ENCODE measurements at places on chromosomes 11 and 22.
A peak's percentile ranks its signal among the peaks of the same experiment; 100 is the strongest.

GRCh38 chr11:131537748-131538147 is 167.3 kb downstream of the NTM start:
- no peaks in the 10 kb centered on the region for H3K4me1 ChIP-seq
- no peak for DNase-seq
- H3K27me3 ChIP-seq: no peaks in the 10 kb centered on the region
- H3K4me3 ChIP-seq: no peak overlapping the region
- H3K36me3 ChIP-seq: no peaks in the 10 kb centered on the region
- no peak overlapping the region for H3K27ac ChIP-seq

DNA sequence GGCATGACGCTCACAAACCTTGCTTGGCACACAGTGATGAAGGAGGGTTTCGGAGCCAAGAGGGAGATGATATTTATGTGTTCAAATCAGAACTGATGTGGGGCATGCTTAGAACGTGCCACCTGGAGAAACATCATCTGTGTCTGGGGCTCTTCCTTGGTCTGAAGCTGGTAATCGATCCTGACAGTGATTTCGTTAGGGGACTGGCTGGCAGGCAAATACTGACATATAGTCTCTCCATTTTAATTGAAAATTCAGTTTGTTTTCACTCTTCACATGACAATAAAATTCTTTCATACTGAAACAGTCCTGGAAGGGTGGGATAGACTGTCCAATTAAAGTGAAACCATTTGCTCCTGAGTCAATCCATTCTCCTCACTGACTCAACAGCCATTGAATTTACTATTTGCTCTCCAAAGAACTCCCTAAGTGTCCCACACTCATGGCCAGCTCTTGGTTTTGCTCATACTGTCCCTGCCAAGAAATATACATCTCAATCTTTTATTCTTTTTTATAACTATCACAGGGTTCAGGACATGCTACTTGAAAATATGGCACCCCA is 134.8 kb downstream of the TRPC6 start:
- H3K27me3 ChIP-seq: no peaks in the 10 kb centered on the region
- H3K4me1 ChIP-seq: peaks cover 22% of the 10 kb centered on the region

GRCh38 chr11:36033082-36033751 is 89.4 kb downstream of the LDLRAD3 start:
- no peak overlapping the region for H3K27ac ChIP-seq
- no peak overlapping the region for H3K4me3 ChIP-seq
- H3K4me1 ChIP-seq: peaks cover 43% of the 10 kb centered on the region
- peaks cover 38% of the 10 kb centered on the region for H3K36me3 ChIP-seq

DNA sequence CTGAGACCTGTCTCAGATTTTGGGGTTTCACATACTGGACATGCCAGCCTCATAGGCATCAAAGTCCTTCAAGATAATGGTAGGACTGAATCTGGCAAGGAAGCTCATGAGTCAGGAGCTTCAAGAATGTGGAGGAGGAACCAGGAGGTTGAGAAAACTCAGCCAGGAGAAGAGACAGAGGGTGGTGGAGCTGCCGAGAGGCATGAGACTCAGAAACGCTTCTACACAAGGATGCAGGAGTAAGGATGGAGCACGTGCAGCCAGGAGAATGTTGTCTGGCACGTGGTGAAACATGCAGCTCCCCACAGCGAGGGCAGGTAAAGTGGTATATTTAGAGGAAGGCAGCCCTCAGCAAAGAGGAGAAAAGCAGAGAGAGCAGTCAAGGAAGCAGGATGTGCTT is 148.7 kb upstream of the ISX start:
- H3K36me3 ChIP-seq: no peaks in the 10 kb centered on the region
- H3K4me3 ChIP-seq: no peak overlapping the region
- H3K27me3 ChIP-seq: no peaks in the 10 kb centered on the region
- no peak overlapping the region for H3K27ac ChIP-seq
- DNase-seq: no peak

DNA sequence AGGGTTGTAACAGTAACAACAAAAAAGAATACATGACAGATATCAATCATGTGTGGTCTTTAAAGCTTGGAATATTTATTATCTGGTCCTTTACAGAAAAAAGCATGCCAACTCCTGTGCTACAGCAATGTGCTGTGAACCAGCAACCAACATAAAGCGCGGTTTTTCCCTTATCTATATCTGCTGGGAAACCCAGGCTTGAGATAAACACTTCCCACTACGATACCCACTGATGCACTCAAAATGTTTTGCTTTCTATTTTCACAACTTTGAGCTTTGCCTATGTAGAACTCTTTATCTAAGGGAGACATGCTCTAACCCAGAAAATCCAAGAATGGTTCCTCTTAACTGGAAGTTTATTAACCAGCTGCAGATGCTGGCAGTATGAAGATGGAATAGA is 19.0 kb downstream of the ZBED5 start:
- no peaks in the 10 kb centered on the region for H3K36me3 ChIP-seq
- no peaks in the 10 kb centered on the region for H3K27me3 ChIP-seq
- H3K4me1 ChIP-seq: no peaks in the 10 kb centered on the region
- no peak overlapping the region for H3K4me3 ChIP-seq

GRCh38 chr11:131864228-131864627 is 493.8 kb downstream of the NTM start:
- H3K4me1 ChIP-seq: no peaks in the 10 kb centered on the region
- H3K4me3 ChIP-seq: no peak overlapping the region
- no peaks in the 10 kb centered on the region for H3K27me3 ChIP-seq
- H3K27ac ChIP-seq: no peak overlapping the region

- DNase-seq: no peak
- no peak overlapping the region for H3K4me3 ChIP-seq
- H3K4me1 ChIP-seq: no peaks in the 10 kb centered on the region
- H3K27me3 ChIP-seq: peaks cover 18% of the 10 kb centered on the region
- no peak overlapping the region for H3K27ac ChIP-seq
- peaks cover 4% of the 10 kb centered on the region for H3K36me3 ChIP-seq
Observed at GRCh38 chr22:47801541-47802245, 1039.2 kb downstream of the TBC1D22A start.

GRCh38 chr11:114348200-114349191 is 51.8 kb downstream of the C11orf71 start:
- no peak overlapping the region for H3K27ac ChIP-seq
- no peaks in the 10 kb centered on the region for H3K27me3 ChIP-seq
- H3K4me3 ChIP-seq: no peak overlapping the region
- DNase-seq: peak; percentile 70
- no peaks in the 10 kb centered on the region for H3K36me3 ChIP-seq

Measured in MCF 10A (cell line).